ENCODE measurements at places on chromosomes 1 and 21.

GRCh38 chr1:77347646-77348045, 65.8 kb downstream of the AK5 start:
- DNase-seq = peak; percentile 3

GRCh38 chr1:90835661-90836344, 118.7 kb upstream of the BARHL2 start:
- DNase-seq = no peak

GRCh38 chr21:27397578-27397977, 430.7 kb upstream of the ADAMTS5 start:
- DNase-seq = no peak

DNA sequence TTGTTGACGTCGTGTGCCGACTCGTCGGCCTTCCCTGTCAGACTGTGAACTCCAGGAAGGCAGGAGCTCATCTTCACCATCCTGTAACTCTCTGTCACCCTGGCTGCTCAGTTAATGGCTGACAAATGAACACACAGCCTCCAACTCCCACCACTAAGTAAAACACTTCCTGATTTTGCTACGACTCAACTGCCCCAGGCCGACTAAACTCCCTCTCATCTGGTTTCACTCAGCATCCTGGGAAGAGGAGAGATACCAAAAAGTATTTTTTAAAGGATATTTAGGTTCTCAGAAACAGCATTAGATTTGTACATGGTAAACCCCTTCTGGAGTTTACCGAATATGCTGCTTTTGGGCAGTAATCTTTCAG, 18.2 kb upstream of the LHX4 start:
- no peak for DNase-seq

- DNase-seq = no peak
These were observed 39.3 kb upstream of the RGS4 start for GRCh38 chr1:163029901-163030300.

DNA sequence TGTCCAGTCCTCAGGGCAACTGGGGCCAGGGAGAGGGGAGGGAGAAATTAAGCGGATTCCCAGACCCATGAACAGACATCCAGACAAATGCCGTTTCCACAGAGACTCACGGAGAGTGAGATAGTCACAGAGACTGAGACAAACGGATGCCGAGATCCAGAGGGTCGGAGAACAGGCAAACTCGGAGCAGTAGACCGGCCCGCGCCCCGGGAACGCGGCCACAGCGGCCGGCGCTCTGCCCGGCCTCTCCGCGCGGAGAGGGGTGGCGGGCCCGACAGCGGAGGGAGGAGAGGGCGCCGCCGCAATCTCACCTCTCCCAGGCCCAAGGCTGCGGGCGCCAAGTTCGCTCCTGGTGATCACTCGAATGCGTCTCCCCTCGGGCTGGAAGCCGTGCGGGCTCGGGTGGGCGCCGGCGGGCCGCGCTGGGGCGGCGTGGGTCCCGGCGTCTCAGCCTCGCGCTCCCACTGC, 831 bp upstream of the FOXD2 start:
- peak; percentile 14 for DNase-seq

- no peak for DNase-seq
These were observed 32.6 kb downstream of the UBE4B start for GRCh38 chr1:10065344-10065685.

GRCh38 chr1:2382621-2383361, 8.6 kb downstream of the MORN1 start:
- DNase-seq = no peak
